ENCODE measurements at places on chromosomes 11 and 22.

- H3K27ac ChIP-seq, result peak overlapping the region; percentile 86
- peak overlapping the region; percentile 99 for H3K4me3 ChIP-seq
- peaks cover 1% of the 10 kb centered on the region for H3K36me3 ChIP-seq
- DNase-seq, result peak; percentile 67
- H3K4me1 ChIP-seq, result peaks cover 10% of the 10 kb centered on the region
- H3K27me3 ChIP-seq, result no peaks in the 10 kb centered on the region
These were observed 561 bp downstream of the PGM2L1 start for GRCh38 chr11:74397501-74398243.

GRCh38 chr11:132564091-132564885, 968.0 kb downstream of the OPCML start:
- no peak for DNase-seq
- H3K4me1 ChIP-seq, result no peaks in the 10 kb centered on the region
- H3K36me3 ChIP-seq, result no peaks in the 10 kb centered on the region
- no peak overlapping the region for H3K4me3 ChIP-seq

GRCh38 chr22:26990503-26991189, 333.3 kb downstream of the MIAT start:
- no peaks in the 10 kb centered on the region for H3K36me3 ChIP-seq
- H3K27ac ChIP-seq, result no peak overlapping the region
- no peak for DNase-seq
- no peaks in the 10 kb centered on the region for H3K27me3 ChIP-seq
- H3K4me3 ChIP-seq, result no peak overlapping the region
- H3K4me1 ChIP-seq, result no peaks in the 10 kb centered on the region

- H3K27me3 ChIP-seq, result no peaks in the 10 kb centered on the region
- no peak overlapping the region for H3K27ac ChIP-seq
- H3K4me3 ChIP-seq, result no peak overlapping the region
- no peaks in the 10 kb centered on the region for H3K36me3 ChIP-seq
- no peak for DNase-seq
These were observed 27.7 kb downstream of the RSPH14 start for GRCh38 chr22:23113847-23114720.

GRCh38 chr11:8426076-8426475, 162.4 kb upstream of the LMO1 start:
- H3K4me1 ChIP-seq, result no peaks in the 10 kb centered on the region
- no peak overlapping the region for H3K27ac ChIP-seq
- no peaks in the 10 kb centered on the region for H3K36me3 ChIP-seq
- no peak overlapping the region for H3K4me3 ChIP-seq
- no peak for DNase-seq

DNA sequence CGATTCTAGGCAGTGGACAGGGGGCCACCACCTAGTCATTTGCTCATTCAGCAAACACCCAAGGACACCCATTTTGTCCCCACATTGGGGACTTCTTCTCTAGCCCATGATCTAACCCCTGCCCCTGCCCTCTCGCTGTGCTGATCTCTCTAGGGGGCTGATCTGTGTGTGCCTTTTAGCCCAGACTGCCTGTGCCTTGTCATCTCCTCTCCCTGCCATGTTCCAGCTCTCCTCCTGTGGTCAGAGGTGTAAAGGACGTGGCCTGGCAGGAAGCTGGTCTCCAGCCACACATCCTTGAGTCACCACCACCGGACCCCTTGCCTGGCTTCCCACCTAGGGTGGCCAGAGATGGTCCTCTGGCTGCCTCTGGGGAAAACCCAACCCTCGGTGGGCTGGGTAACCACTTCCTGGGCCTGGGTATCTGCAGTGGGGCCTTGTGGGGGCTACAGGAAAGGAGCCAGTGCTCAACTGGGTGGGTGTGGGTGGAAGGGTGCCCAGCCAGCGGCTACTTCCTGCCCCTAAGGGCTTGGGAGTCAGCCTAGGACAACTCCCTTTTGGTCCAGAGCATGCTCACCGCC, 1.3 kb downstream of the CTSW start:
- no peak for DNase-seq
- H3K36me3 ChIP-seq, result peaks cover 9% of the 10 kb centered on the region
- peak overlapping the region; percentile 87 for H3K4me3 ChIP-seq

- peaks cover 15% of the 10 kb centered on the region for H3K36me3 ChIP-seq
- peak overlapping the region; percentile 98 for H3K4me3 ChIP-seq
- H3K27ac ChIP-seq, result peak overlapping the region; percentile 96
These were observed 494 bp downstream of the ZDHHC5 start for GRCh38 chr11:57668434-57668782.

GRCh38 chr22:35661464-35661863, 13.2 kb downstream of the APOL6 start:
- H3K4me3 ChIP-seq, result no peak overlapping the region
- DNase-seq, result no peak
- peak overlapping the region; percentile 87 for H3K27ac ChIP-seq
- H3K4me1 ChIP-seq, result peaks cover 42% of the 10 kb centered on the region
- H3K36me3 ChIP-seq, result peaks cover 85% of the 10 kb centered on the region
- no peaks in the 10 kb centered on the region for H3K27me3 ChIP-seq

DNA sequence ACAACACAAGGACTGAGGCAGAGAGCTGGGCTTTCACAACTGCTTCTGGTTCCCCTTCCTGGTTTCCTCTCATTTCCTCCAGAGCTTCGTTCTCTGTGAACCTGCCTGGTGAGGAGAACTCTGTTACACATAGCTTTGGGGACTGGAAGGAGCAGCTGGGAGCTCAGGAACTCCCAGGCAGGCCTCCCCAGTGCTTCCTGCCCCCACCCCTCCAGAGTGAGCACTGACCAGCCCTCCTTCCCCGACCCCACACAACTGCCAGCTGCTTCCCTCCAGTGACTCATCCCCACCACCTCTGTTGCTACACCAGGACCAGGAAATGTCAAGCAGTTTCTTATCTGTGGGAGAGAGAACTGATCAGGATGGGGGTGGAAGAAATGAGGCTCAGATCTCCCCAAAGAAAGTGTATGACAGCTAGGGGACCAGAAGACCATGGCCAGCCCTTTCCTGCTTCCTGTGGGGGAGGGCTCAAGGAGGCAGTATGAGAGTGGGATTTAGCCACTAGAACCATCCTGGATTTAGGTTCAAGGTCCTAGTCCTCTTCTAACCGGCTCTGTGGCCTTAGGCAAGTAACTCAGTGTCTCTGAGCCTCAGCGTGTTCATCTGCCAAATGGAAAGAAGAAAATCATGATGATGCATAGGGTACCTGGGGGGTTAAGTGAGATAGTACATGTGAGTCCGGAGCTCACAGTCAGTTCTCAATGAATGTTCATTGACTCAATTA, 4.5 kb upstream of the TP53I11 start:
- H3K27me3 ChIP-seq, result peaks cover 12% of the 10 kb centered on the region
- H3K36me3 ChIP-seq, result no peaks in the 10 kb centered on the region
- peak overlapping the region; percentile 32 for H3K27ac ChIP-seq
- no peak for DNase-seq
- peaks cover 10% of the 10 kb centered on the region for H3K4me1 ChIP-seq

DNA sequence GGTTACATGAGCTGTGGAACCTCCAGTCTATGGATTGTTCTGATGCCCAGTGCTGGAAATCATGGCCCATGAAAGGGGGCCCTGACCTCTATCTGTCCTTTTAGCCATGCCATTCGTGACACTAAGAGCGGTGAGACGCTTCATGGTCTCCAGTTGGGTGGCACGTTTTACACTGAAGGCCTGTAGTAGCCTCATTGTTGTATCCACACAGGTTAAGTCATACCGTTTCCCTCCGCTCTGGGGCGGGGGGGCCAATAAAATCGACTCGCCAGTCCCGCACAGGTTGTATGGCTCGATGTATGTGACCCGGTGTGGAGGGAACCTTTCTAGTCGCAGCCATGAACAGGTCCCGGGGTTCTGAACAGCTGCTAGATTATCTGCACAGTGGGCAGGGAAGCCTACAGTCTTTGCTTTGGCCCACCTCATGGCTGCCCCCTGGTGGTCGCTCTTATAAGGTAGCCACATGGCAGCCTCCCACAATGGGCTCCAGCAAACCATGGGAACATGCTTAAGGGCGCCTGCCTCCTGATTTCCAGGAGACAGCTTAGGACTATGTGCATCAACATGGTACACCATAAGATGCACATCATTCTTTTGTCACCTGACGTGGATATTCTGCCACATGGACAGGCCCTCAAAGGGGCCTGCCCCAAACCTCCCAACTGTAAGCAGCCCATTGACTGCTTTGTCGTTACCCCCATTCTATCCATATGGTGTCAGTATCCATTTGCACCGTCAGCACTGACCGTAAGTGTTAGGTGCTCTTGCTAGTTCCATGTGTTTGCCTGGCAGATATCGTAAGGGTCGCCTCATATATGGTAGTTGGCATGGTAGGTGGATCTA, 19.7 kb upstream of the APOL3 start:
- DNase-seq, result peak; percentile 87
- no peak overlapping the region for H3K4me3 ChIP-seq
- peaks cover 5% of the 10 kb centered on the region for H3K27me3 ChIP-seq
- peaks cover 4% of the 10 kb centered on the region for H3K4me1 ChIP-seq
- no peak overlapping the region for H3K27ac ChIP-seq

DNA sequence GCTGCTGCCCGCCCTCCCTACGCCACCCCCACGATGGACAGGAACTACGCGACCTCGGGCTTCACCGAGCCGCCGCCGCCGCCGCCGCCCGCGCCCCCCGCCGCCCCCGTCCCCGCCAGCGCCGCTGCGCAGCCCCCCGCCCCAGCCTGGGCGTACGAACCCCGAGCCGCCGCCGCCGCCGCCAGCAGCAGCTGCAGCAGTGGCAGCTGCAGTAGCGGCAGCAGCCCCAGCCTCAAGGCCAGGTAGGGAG, 407 bp downstream of the QSER1 start:
- peak overlapping the region; percentile 98 for H3K4me3 ChIP-seq
- H3K36me3 ChIP-seq, result peaks cover 1% of the 10 kb centered on the region
- no peak for DNase-seq
- H3K27ac ChIP-seq, result no peak overlapping the region
- H3K4me1 ChIP-seq, result peaks cover 20% of the 10 kb centered on the region

GRCh38 chr11:68543594-68543993, 83.0 kb downstream of the PPP6R3 start:
- H3K27ac ChIP-seq, result peak overlapping the region; percentile 25
- H3K4me1 ChIP-seq, result peaks cover 40% of the 10 kb centered on the region
- H3K27me3 ChIP-seq, result no peaks in the 10 kb centered on the region
- H3K36me3 ChIP-seq, result peaks cover 55% of the 10 kb centered on the region
- no peak for DNase-seq
- no peak overlapping the region for H3K4me3 ChIP-seq

- no peak overlapping the region for H3K27ac ChIP-seq
- DNase-seq, result no peak
- H3K36me3 ChIP-seq, result peaks cover 23% of the 10 kb centered on the region
- no peak overlapping the region for H3K4me3 ChIP-seq
- H3K4me1 ChIP-seq, result peaks cover 40% of the 10 kb centered on the region
These were observed 4.7 kb downstream of the UNC93B1 start for GRCh38 chr11:67999201-67999629.
